ENCODE measurements at places on chromosomes 11 and 22. TPM values are rescaled to one million over a fixed set of nuclear protein-coding genes. Genes with fewer than 3 reads are reported as not detected.

ZNF280B gene
- not detected for total RNA-seq

SPDYC gene
- not detected for total RNA-seq

ZNF215 gene
- total RNA-seq: not detected

WBP2NL gene
- 1.5 TPM for total RNA-seq

LYVE1 gene
- total RNA-seq: 284 TPM

BATF2 gene
- 1.3 TPM for total RNA-seq

ST14 gene
- 113 TPM for total RNA-seq

POU2AF2 gene
- total RNA-seq: not detected

SHISA8 gene
- total RNA-seq: not detected

TMEM191C gene
- 3.1 TPM for total RNA-seq

NFAM1 gene
- 2.6 TPM for total RNA-seq

PCSK7 gene
- total RNA-seq: 91.0 TPM

POU2AF1 gene
- 0.17 TPM for total RNA-seq

CCDC134 gene
- total RNA-seq: 0.98 TPM

C22orf15 gene
- not detected for total RNA-seq

CDCA5 gene
- 1.9 TPM for total RNA-seq

GSTT2B gene
- 2.5 TPM for total RNA-seq

DGCR6 gene
- 2.0 TPM for total RNA-seq

CAPN5 gene
- 10.5 TPM for total RNA-seq

PANX3 gene
- not detected for total RNA-seq

EHF gene
- 0.44 TPM for total RNA-seq

E2F8 gene
- not detected for total RNA-seq

MPZL2 gene
- 19.4 TPM for total RNA-seq

SLC17A6 gene
- total RNA-seq: not detected

TMEM45B gene
- total RNA-seq: not detected

ANGPTL5 gene
- 4.2 TPM for total RNA-seq

KCNE3 gene
- 26.6 TPM for total RNA-seq

APOA5 gene
- not detected for total RNA-seq

SLC1A2 gene
- total RNA-seq: 0.65 TPM

DNAJC24 gene
- 17.0 TPM for total RNA-seq

PRRG4 gene
- total RNA-seq: 2.2 TPM

SLC15A3 gene
- 20.7 TPM for total RNA-seq

FAT3 gene
- 0.88 TPM for total RNA-seq

OR5B21 gene
- not detected for total RNA-seq

OR52B4 gene
- total RNA-seq: not detected

HBG1 gene
- not detected for total RNA-seq

RGL4 gene
- not detected for total RNA-seq

MS4A7 gene
- total RNA-seq: 119 TPM

CCDC89 gene
- 0.49 TPM for total RNA-seq

TECTA gene
- total RNA-seq: 1.4 TPM

NNMT gene
- total RNA-seq: 724 TPM

OR51B4 gene
- not detected for total RNA-seq

NXPE4 gene
- total RNA-seq: 0.22 TPM

PIM3 gene
- 46.9 TPM for total RNA-seq
